ENCODE measurements at places on chromosomes 12 and 14. TPM values are rescaled to one million over a fixed set of nuclear protein-coding genes. Genes with fewer than 3 reads are reported as not detected.

- DNase-seq: no peak
Measured at GRCh38 chr12:132178801-132179401, 34.6 kb downstream of the NOC4L start.

DNA sequence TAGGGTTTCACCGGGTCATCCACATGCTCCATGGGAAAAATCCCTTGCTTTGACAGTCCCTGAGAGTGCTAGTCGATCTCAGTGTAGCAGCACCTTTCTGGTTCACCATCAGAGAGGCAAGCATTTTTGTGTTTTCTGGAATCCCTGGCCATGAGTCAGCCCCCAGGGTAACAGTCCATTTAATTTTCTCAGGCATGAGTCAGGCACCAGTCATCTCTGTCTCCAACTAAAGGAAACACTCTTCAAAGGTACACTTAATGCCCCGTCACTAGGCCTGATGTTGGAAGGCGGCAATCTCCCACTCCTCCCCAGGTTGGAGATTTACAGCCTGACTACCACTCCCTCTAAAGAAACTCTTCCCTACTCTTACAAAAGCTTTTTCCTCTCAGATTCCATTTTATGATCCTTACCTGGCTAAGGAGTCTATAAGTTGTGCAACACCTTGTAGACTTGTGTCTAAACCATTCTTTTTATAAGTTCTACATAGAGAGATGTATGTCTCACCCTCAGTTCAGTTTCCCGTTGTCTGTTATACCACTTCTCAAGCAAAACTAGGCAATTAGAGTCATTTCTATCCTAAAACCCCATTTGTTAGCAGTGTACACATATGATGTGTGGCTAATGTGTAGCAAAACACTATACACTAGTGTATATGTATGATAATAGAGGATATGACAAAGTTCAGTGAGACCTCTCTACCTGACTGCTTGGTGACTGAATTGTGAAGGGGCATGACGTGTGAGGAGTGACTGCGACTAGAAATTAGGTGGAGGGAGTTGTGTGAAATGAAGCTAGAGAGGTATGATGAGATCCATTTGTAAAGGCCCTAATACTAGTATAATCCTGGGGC lies 24.6 kb downstream of the TMEM19 start:
- peak; percentile 98 for DNase-seq

- peak; percentile 76 for DNase-seq
Measured at GRCh38 chr12:91109148-91109564, 2.1 kb downstream of the LUM start.

GRCh38 chr14:54797986-54798385 lies 104.6 kb downstream of the GCH1 start:
- no peak for DNase-seq

DNA sequence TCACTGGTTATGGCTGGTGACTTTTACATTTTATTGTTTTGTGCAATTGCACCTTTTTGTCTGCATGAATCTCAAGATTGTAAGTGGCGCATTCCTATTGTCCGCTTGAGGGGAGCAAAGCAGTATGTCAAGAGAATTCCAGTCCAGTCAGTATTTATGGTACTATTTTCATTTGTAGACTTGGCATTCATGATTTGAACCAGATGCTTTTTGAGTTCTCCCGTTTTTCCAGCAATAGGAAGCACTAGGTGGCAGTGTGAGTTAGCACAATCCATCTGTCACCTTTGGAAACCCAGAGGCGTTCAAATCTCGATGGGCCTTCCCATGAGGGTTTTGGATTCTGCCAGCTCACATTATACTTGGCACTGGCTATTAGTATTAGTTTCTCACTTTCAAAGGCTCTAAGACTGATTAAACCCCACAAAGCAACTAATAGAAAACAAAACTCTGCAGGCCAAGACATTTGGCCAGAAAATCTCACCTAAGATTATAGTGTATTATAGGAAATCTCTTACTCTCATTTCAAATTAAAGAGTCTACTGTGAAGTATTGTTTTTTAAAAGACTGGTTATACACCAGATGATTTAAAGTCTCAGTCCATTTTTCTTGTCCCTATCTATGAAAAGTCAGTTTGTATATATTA lies 2.2 kb downstream of the DACT1 start:
- peak; percentile 76 for DNase-seq

- DNase-seq: no peak
Measured at GRCh38 chr14:22588526-22589095, 413 bp downstream of the DAD1 start.

GRCh38 chr14:77883131-77883846 lies 83.4 kb downstream of the ADCK1 start:
- DNase-seq: no peak

DNA sequence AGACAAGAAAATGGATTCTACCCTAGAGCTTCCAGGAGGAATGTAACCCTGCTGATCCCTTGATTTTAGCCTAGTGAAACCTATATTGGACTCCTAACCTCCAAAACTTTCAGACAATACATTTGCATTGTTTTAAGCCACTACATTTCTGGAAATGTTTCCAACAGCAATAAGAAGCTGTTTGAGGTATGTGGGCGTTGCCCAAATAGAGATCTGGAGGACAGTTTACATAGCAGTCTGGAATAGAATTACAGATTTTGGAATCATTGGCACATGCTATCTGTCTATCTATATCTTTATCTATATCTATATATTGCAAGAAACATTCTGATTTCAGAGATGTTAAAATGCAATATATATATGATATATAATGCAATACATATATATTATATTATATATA lies 42.4 kb upstream of the EGLN3 start:
- DNase-seq: no peak

GRCh38 chr14:101737414-101738339 lies 23.8 kb upstream of the PPP2R5C start:
- no peak for DNase-seq

DNA sequence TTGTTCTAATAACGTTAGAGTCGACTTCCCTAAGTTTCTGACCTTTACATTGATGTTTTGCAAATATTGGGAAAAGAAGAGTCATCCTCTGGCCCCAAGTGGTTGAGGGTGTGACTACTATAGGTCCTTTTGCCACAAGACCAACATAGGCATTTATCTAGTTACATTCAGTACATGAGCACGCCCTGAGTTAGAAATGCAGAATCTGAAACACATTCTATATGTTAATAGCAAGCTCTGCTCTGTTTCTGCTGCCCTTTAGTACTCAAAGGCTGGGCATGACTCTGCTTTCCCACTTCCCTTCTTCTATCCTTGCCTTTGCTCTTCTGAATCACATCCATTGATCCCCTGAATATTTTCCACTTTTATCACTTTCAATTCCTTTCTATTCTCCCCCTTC lies 115.1 kb upstream of the PTPRB start:
- no peak for DNase-seq

DNA sequence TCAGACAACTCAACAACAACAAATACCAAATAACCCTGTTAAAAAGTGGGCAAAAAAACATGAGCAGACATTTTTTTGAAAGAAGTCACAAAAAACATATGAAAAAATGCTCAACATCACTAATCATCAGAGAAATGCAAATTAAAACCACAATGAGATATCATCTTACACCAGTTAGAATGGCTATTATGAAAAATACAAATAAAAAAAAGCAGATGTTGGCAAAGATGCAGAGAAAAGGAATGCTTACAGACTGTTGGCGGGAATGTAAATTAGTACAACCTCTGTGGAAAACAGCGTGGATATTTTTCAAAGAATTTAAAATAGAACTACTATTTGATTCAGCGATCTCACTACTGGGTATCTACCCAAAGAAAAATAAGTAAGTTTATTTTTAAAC lies 114.0 kb downstream of the SLC38A4 start:
- DNase-seq: no peak

DNA sequence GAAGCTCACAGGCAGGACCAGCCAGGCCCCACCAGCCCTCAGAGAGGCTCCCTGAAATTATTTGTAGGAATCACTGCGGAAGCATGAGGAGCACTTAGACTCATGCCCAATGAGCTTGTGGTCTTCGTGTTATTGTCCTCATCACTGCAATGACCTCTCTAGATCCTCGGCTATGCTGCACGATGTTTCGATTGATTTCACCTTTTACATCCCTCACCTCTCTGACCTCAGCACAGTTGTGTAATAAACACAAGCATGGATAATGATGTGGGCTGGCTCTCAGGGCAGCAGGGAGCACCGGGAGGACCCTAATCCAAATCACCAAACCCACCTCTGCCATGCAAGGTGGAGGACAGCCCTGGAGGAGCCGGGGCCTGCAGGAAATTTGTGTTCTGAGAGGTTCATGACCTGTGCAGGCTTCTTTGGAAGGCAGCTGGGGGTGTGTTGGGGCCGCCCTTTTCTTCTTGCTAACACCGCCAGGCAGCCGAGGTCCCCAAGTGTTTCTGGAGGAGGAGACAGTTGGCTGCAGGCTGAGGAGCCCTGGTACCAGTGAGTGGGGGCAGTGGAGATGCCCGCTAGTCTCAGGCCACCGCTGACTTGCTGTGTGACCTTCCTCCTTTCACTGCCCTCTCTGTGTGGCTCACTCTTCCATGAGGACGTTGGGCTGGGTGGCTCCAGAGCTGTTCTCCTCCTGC lies 29.5 kb upstream of the EML1 start:
- DNase-seq: no peak

- DNase-seq: no peak
Measured at GRCh38 chr12:104094284-104094683, 30.0 kb downstream of the HCFC2 start.

DNA sequence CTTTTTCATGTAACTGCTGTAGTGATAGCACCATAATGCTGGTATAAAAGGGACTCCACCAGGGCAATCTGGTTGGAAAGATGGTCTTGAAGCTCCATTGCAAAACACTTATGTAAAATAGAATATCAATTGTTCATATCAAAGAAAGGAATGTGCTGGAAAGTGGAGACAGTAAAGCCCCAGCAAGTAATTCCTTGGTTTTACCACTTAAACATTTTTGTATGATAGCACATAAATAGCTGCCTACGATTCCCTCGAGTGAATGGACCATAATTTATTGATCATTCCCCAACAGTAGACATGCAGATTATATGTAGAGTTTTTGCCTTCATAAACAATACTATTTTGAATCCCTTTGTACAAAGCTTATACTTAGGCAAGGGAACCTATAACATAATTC lies 275.4 kb downstream of the PAWR start:
- no peak for DNase-seq

DNA sequence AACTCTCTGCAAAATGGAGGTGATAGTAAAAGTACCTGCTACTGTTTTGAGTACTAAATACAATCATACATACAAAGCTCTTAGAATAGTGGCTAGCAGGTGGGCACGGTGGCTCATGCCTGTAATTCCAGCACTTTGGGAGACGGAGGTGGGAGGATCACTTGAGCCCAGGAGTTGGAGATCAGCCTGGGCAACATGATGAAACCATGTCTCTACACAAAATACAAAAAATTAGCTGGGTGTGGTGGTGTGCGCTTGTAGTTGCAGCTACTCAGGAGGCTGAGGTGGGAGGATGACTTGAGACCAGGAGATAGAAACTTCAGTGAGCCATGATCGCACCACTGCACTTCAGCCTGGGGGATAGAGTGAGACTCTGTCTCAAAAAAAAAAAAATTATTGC lies 28.8 kb upstream of the APPL2 start:
- no peak for DNase-seq

DNA sequence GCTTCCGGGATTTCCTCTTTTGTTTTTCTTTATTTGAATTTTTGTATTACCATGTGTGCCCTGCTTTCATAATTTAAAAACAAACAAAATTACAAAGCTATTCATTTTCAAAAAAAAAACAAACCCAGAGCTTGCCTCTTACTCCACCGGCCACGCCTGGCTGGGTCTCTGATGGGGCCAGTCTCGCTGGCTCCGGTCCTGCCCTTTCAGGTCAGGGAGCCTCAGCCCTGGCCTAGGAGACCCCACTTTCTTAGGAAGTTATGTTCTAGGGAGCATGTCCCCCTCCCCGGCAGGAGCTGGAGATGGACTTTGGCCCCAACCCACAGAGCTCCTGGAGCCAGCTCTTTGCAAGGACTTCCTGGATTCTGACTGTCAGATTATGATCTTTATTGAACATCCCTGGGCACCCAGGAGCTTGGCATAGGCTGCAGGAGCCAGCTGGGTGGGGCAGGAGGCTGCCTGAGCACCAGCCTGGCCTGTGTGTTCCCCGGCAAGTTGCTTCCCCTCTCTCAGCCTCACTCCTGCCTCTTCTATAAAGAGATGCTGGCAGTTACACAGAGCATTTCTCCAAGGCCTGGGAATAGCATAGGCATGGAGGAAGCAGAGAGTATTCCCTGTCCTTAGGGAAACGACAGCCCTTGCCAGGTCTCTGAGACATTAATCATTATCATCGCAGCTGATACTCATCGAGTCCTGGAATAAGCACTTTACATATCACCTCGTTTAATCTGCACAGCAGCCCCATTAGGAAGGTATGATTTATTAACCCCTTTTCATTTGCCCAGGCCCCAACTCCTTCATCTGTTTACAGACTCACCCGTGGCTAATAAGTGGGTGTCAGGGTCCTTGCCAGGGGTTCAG lies 3.5 kb downstream of the DEGS2 start:
- DNase-seq: no peak

DNA sequence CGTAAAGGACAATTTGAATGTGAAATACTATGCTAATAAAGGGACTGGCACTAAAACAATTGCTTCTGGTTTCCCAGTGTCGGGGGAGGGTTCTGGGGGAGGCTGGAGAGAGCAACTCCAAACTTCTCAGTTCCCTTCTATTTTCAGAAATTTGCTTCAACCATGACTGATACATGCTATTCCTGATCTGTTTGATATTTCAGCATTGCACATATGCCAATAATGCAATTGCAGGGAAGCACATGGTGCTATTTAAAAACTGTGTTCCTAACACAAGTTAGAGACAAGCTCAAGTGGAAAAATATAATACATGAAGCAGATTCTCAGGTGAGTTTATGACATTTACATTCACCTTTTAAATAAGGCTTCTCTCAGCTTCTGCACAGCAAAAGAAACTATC lies 188.9 kb downstream of the RIMBP2 start:
- no peak for DNase-seq

GRCh38 chr12:113302886-113303640 lies 31.8 kb downstream of the SLC8B1 start:
- no peak for DNase-seq

DNA sequence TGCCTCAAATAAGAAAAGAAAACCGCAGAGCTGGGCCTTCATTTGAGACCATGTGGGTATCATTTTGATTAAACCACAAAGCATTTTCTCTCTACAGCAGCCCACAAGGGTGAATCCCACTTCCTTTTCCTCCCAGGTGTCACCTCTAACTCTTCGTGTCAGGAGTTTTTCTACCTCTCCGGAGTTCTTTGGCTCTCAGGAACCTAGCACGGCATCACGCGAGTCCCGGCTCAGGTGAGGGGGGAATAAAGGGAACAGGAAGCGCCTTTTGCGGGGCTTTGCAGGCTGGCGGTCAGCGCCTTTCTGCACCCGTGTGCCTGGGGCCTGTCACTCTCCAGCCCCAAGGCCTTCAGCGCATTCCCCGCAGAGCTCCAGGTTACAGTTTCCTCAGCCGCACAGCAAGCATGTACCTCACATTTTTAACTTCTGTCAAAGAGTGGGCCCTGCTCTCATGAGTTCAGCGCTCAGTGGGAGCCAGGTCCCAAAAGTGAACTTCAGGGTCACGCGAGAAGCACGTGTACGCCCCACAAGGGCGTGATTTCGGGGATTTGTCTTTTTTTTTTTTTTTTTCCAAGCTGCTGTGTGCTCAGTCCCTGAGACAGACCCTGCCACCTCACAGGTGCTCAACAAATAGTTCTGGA lies 740 bp upstream of the PRPF40B start:
- peak; percentile 51 for DNase-seq

JAG2 gene
- total RNA-seq: 4.2 TPM

CLEC6A gene
- total RNA-seq: 0.20 TPM

SLC5A8 gene
- not detected for total RNA-seq

HHIPL1 gene
- 1.8 TPM for total RNA-seq

LRRC10 gene
- total RNA-seq: not detected

ANKS1B gene
- 6.9 TPM for total RNA-seq

DNAJC22 gene
- 3.1 TPM for total RNA-seq

RTL1 gene
- not detected for total RNA-seq

GYS2 gene
- not detected for total RNA-seq

CELA1 gene
- not detected for total RNA-seq

Measured in renal cortical epithelial cell (primary cell).